Ammon's horn (tissue), 1 donor: ENCODE measurements at places on chromosomes 4 and X.

DNA sequence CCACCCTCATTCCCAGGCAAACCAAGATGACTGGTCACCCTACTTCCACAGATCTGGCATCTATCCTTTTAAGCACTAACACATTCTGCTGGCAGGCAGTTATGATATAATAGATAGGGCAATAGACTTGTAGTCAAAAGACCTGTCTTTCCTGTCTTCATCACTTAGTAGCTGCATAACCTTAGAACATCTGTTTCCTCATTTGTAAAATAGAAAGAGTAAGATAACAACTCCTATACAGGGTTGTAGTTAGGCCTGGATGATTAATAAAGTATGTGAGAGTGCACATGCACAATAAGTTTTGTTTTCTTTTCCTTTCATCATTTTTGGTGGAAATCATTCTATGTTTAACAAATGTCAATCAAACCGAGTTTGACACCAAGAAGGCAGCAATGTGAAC, 72.1 kb downstream of the GPR82 start:
- no peak for DNase-seq

DNA sequence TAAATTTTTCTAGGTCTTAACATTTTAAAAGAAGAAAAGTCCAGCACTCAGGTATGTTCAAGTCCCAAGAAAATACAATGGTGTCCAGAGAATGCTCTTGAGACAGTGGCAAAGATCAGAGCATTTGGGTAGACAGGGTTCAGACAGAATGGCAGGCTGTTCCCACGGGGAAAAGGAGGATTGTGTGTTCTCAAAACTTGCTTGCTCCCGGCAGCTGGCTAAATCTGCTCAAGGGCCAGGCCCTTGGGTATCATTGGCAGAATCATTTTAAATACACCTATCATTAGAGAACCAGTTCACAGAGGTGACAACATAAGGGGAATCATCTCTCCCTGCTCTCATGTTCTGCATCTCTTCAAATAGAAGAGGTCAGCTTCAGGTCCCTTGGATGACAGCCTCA, 456.3 kb downstream of the DTHD1 start:
- no peak for DNase-seq

DNA sequence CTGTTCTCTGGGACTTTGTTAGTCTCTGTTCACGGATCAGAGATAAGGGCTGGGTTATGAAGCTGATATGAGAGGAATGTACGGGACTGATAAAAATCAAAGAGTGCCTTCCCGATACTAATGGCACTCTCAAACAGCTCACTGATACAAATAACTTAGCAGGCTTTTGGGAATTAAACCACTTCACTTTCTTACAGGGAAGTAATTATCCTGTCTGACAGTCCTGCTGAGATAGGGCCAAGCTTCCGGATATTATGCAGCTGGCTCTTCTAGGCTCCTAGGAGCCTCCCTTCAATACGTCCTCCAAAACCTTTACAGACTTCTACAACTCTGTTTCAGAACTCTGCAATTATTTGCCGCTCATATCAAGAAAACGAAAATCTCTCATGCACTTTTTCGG, 418.0 kb downstream of the NLGN4X start:
- no peak for DNase-seq

GRCh38 chrX:3384327-3384726, 37.9 kb upstream of the MXRA5 start:
- no peak for DNase-seq

GRCh38 chr4:1377606-1378261, 28.5 kb downstream of the NKX1-1 start:
- DNase-seq = no peak

DNA sequence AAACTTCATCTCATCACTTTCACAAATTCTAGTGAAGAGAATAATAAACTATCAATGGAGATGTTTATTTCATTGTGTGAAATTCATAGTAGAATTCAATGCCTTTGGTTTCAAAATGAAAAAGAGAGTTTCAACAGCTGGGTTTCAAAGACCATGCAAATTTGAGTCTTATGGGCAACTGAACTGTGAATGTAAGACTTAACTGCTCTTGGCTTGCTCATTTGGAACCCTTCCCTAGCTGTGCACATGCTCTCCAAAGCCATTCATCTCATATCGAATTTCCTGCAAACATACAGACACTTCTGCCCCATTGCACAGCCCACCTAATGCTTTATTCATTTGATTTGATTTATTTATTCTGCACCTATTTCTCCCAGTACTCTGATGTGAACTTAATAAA, 154.5 kb downstream of the GRXCR1 start:
- no peak for DNase-seq

DNA sequence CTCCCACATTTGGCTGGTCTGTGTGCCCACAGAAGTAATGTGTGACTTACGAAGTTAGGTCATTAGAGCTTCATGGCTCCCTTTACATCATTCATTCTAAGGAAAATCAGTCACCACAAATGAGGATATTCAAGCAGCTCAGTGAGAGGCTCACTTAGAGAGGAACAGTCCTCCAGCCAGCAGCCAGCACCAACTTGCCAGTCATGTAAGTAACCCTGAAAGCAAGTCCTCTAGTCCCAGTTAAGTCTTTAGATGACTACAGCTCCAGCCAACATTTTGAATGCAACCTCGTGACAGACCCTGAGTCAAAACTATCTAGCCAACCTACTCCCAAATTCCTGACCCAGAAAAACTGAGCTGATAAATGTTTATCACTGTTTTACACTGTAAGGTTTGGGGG, 71.3 kb downstream of the LRBA start:
- DNase-seq = no peak

- DNase-seq = no peak
Measured at GRCh38 chr4:151901631-151902030, 140.8 kb upstream of the GATB start.

DNA sequence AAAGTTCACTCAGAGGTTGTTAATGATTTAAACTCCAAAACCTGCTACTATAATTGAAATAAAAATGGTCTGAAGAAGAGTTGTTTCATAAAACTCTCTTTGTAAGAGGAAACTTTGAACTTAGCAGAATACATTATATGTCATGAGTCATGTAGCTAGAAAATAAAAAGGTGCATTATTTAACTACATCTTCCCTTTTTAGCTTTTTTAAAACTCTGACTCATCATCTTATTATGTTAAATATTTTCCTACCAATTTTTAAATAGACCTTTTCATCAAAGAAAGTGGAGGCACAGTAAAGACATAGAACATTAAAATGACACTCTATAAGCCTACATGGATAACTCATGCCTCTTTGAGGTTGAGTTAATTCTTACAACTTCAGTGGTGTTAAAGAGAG, 1.2 kb upstream of the ZNF827 start:
- DNase-seq = no peak

- no peak for DNase-seq
Measured at GRCh38 chr4:612052-612748, 13.2 kb upstream of the PDE6B start.

DNA sequence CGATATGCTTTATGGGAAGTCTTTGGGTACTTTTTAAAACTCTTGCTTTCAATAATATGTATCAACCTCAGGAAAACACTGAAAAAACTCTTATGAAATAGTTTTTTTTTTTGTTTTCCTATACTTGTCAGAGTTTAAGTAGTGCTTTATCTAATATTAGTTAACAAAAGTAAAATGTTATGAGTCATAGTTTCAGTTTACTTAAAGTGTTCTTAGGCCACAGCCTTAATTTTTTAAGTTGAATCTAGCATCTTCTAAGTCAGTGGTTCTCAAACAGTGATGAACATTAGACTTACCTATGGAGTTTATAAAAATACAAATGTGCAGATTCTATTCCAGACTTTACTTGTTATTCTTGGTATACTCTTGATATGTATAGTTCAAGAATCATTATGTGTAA, 26.3 kb upstream of the ADGRL3 start:
- no peak for DNase-seq

GRCh38 chrX:16433021-16433420, 216.9 kb upstream of the S100G start:
- no peak for DNase-seq

GRCh38 chr4:81648576-81649275, 177.0 kb upstream of the RASGEF1B start:
- DNase-seq = peak; percentile 28

DNA sequence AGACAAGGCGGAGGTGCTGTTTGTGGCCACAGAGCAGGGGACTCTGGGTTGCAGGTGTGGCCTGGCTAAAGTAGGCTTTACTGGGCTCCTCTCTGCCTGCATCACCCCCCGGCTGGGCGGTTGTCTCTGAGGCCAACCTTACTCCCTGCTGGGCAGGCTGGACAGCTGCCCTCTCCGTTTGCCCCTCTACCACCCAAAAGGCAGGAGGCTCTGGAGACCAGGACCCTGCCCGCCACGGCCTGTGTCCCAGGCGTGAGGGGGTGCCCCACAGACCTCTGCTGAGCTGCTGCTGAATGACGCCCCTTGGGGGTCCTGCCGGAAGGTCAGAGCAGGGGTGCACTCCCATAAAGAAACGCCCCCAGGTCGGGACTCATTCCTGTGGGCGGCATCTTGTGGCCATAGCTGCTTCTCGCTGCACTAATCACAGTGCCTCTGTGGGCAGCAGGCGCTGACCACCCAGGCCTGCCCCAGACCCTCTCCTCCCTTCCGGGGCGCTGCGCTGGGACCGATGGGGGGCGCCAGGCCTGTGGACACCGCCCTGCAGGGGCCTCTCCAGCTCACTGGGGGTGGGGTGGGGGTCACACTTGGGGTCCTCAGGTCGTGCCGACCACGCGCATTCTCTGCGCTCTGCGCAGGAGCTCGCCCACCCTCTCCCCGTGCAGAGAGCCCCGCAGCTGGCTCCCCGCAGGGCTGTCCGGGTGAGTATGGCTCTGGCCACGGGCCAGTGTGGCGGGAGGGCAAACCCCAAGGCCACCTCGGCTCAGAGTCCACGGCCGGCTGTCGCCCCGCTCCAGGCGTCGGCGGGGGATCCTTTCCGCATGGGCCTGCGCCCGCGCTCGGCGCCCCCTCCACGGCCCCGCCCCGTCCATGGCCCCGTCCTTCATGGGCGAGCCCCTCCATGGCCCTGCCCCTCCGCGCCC, 920 bp downstream of the HTT-AS start:
- DNase-seq = no peak

DNA sequence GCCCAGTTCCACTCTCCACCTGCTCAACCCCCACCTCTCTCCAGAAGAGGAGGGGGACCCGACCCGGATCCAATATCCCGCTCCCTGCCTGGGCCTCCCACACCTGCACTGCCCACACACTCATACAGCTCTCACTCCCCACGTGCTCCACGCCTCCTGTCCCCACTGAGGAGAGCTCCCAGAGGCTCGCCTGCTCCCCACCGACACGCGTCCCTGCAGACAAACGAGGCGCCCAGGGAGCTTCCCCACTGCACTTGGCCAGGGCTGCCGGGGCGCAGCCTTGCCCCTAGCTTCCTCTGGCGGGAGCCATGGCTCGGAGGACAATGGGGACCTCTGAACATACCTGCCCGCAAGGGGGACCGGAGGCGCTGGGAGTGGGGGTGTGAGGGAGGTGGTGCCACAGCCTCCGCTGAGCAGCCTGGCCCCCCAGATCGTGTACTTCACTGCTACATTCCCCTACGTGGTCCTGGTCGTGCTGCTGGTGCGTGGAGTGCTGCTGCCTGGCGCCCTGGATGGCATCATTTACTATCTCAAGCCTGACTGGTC, 5.0 kb downstream of the SLC6A8 start:
- DNase-seq = no peak

DNA sequence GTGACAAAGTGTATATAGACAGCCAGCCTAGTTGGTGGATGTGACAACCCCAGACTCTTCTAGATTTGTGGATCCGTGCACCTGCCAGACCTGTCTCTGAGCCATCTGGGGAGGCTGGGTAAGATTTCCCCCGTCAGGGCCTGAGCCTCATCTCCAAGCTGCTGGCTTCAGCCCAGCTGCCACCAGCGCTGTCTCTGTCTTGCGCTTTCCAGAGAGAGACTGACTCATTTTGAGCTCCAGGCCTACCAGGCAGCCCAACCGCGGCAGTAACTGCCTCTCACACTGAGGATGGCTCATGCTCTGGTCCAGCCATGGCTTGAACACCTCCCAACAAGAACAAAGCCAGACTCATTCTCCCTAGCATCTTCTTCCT, 26.4 kb downstream of the NOP14 start:
- DNase-seq = peak; percentile 65

DNA sequence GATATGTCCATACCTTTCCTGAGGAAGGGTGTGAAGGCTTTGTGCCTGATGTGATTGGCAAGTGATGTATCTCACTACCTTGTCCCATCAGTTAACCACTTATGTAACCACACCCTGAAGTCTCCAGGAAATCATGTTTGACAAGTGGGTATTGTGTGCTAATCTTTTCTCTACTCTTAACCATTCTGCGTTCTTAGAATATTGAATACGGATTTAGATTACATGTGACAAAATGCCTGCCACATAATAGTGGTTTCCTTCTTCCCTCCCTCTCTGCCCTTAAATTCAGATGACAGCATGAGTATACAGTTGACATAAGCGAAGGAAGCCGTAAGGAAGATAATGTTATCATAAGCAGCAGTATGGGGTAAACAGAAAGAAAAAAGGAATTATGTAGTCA, 108.4 kb downstream of the KLHL8 start:
- no peak for DNase-seq

DNA sequence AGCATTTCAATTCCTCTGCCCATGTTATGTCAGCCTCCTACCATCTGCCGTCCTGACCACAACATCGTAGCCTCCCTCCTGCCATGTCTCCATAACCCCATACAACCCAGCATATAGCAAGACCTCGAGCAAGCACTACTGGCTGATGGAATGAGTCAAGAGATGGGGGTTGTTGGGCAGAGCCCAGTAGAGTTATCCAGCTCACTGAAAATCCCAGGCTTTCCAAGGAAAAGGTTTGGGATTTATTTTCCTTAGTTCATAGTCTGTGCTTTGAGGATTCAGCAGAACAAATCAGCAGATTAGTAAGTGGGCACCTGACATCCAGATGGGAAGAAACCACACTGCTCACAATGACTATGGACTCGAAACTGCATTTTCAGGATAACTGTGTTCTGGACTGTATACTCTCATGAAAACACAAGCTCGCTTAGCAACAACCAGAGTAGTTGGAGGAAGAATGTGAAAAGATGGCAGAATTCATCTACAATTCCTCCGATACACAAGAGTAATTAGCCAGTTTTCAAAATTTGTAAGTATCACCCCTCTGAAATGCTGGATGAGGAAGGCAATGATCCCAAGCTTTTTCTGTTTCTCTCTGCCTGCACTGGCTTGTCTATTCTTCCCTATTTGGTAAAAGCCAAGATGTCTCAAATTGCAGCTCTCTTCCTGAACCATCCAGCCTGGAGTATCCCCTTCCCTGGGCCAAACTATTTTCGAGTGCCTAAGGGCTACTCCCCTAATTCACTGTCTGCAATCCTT, 186.2 kb upstream of the TBL1X start:
- DNase-seq = no peak

DNA sequence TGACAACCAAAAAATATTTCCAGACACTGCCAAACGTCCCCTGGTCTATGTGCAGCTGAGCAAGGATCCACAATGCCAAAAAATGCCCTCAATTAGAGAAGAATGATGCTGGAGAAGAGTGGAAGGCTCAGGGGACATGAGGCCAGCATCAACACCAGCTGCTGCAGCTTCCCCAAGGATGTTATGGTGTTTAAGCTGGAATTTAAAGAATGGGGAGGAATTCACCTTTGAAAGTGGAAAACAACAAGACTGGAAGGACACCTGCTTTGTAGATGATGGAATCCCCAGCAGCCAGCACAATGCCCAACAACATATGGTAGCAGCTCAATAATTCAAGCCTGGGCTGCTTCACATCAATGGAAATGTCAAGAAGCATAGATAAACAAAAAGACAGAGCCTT, 20.3 kb upstream of the SMPX start:
- DNase-seq = no peak

- DNase-seq = no peak
Measured at GRCh38 chr4:37862961-37863360, 27.9 kb upstream of the TBC1D1 start.
